Common myeloid progenitor, CD34-positive (primary cell): ENCODE measurements at places on chromosomes 2 and 18.

DNA sequence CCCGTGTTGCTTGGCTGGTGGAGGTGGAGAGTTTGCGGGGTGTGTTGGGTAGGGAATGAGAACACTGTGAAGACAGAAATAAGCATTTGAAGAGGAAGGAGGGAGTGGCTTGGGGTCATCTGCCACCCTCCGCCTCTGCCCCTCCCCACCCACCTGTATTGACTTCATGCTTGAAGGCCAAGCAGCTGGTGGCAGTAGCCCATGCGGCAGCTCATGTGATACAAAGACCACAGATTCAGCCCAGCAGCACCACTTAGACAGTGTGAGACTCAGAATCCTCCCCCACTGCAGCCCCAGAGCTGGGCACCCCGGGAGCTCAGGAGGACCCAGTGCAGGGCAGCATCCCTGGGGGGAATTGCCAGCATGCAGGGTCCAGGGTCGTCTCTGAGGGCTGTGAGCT is 15.4 kb downstream of the NPPC start:
- no peak for DNase-seq

- peak; percentile 42 for DNase-seq
Observed at GRCh38 chr18:7221424-7222155, 9.3 kb upstream of the LRRC30 start.

- no peak for DNase-seq
Observed at GRCh38 chr2:85920810-85921545, 32.2 kb upstream of the ST3GAL5 start.

DNA sequence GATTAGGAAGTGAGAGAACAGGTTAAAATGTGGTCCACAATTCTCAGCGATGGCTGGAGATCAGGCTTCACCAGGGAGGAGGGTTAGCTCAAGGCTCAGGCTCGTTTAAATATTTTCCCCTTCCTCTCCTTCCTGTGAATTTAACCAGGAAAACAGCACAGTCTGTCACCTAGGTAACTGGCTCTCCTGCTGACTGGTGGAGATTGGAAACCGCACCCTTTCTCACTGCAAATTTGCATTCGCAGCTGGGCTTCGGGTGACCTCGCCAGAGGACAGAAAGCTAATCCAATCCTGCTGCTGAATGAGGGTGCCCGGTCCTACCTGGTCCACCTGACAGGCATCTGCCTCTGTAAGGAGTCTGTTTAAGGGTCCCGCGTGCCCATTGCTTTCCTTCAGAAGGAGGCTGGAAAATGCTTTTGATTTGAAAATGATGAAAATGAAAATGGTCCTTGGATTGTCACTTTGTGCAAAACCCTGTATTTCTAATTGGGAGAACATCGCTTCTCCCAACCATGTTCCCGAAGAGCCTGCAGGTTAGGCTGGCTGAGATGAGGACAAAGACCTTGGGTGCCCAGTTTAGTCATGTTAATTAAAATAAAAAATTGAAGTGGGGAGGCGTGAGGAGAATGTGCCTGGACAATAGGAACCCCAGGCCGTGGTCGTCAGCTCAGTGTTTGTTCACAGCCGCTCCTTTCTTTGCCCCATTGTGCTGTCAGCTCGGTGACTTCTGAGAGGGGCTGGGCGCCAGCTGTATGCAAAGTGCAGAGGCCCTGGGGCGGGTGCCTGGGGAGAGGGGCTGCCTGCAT is 43.4 kb upstream of the MTCL1 start:
- no peak for DNase-seq

- DNase-seq = no peak
Observed at GRCh38 chr2:59884166-59884565, 669.3 kb downstream of the BCL11A start.

DNA sequence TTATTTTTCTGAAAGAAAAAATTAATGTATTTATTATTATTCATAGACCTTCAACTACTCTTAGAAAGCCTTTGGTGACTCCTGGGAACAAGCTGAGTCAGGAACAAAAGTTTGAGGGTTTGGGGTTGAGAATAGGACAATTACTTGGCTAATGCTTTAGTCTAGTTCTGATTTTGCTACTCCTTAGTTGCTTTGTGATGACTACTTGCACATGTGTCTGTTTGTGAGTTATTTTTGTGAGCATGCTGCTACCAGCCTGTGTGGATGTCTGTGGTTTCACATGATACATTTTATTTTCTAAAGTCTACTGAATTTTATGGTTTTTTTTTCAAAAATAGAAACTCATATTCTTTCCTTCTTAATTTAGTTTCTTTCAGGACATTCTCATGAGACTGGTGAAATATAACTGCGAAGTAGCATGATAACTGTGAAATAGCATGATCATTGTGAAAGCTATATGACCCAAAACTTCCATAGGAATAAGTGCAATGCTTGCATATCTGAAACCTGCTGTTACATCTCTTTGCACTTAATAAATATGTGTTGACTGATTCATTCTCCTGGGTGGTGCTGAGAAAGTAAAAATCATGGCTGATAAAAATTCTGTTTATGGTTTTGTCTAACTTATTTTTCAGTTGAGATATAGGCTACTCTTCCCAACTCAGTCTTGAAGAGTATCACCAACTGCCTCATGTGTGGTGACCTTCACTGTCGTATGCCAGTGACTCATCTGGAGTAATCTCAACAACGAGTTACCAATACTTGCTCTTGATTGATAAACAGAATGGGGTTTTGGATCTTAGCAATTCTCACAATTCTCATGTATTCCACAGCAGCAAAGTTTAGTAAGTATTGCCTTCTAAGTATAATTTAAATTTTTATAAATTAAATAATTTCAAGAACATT is 17.9 kb upstream of the IL18R1 start:
- DNase-seq = peak; percentile 35

GRCh38 chr2:120735746-120736170 is at the start of gene GLI2:
TSS of gene GLI2 (plus strand) at chr2:120735868. CDS start at chr2:120797321, 61,453 bp downstream.
- peak; percentile 88 for DNase-seq

- DNase-seq = no peak
Observed at GRCh38 chr2:46653539-46653938, 174.2 kb downstream of the TMEM247 start.

DNA sequence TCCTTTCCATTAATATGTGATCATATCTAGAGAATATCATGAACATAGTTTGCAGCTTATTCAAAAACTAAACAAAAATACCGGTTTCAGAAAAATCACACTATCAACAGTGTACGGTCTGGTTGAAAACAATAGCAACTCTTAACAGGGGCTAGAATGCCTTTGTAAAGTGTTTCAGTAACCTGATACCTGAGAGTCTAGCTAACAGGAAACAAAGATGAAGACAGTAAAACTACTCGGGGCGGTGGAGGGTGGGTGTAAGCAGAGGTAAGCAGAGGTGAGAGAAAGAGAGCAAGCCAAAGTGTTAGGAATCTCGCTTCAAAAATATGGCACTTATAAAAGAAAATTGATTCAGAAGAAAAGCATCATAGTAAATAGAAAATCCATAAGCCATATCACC is 109.0 kb upstream of the RGPD4 start:
- DNase-seq = no peak

DNA sequence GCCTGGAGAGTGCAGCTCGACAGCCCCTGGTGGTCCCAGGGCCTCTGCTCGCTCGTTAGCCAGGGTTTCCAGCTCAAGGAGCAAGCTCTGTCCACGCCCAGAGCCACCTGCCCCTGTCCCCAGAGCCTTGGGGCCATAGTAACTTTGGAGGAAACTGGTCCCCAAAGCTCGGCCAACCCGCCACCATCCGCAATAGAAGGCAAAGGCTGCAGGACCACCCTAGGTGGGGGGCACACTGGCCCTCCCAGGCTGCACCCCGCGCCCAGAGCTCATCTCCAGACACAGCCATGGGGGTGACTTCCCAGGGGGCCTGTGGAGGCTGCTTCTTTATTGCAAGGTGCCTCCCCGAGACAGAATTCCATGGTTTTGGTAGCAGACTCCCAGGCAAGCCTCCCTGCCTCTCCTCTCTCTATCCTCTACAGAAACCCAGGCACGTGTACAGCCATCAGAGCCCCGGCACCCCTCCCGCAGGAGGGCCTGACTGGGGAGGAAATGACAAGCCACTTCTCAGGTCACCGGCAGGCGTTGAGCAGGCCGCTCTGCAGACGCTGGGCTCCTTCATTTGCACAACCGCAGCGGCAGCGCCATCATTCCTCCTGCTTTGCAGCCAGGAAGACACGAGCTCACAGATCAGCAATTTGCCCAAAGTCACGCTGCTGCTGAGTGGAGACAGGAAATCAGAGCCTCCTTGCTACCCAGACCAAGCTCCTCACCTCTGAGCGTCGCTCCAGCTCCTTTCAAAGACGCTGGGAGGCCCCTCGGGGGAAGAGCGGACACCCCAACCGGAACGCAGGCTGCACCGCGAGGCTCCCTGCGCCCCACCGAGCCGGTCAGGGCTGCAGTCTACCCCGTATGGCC is 80.2 kb downstream of the NDUFA10 start:
- DNase-seq = peak; percentile 79

DNA sequence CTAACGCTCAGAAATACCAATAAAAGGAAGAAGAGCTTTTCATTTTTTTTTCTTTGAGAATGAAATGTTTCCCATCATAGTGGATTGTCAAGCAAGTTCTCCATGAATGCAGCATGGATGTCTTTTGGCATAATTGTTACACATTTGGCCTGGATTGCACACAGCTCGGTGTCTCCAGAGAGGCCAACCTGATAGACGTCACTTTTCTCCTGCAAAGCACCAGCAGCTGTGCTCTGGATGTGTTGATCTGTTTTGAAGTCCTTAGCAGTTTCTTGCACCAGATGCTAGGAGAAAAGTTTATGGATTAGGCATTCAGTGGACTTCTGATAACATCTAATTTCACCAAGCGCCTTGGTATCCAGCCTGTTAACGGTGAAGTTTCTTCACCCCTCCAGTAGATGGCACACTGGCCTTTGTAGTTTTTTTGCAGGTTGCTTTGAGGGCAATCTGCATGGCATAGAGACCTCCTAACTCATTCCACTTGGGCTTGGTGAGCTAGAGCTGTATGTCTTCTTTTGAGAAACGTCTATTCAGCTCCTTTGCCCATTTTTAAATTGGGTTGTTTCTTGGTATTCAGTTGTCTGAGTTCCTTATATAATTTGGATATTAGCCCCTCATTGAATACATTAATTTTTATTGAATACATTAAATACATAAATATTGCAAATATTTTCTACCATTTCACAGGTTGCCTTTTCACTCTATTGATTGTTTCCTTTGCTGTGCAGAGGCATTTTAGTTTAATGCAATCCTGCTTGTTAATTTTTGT is 59.7 kb downstream of the PTH2R start:
- DNase-seq = peak; percentile 68

DNA sequence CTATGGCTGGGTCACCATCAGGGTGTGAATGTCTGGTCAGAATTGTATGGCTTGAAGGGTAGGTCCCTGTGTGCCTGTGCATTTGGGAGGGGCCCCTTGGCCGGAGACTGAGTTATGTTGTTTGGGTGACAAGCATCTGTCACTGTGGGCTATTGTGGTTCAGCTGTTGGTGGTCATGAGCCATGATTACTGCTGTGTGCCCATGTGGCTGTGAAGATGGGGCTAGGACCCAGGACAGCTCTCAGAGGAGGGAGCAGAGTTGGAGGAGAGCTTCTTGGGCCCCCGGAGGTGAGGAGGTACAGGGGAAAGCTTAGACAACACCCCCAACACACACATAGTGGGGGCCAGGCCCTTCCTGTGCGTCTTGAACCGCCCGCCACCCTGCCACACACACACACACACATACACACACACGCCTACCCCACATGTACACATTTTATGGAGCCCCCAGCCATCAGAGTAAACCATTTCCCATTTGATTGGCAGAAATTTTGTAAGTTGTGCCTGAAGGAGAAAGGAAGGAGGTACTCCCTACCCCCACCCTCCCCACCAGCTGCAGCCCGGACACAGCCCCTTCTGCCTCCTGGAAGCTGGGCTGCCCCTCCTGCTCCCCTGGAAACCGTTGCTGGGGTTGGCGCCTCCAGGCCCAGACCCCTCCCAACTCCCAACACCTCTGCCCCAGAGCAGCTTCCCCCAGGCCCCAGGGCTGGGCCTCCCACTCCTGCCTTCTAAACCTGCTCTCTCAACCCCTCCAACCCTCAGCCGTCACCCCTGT is 2.0 kb downstream of the GAREM2 start:
- DNase-seq = no peak

GRCh38 chr18:65329010-65329409 is 421.8 kb upstream of the CDH7 start:
- no peak for DNase-seq

GRCh38 chr2:136407117-136407951 is 289.4 kb upstream of the CXCR4 start:
- no peak for DNase-seq

DNA sequence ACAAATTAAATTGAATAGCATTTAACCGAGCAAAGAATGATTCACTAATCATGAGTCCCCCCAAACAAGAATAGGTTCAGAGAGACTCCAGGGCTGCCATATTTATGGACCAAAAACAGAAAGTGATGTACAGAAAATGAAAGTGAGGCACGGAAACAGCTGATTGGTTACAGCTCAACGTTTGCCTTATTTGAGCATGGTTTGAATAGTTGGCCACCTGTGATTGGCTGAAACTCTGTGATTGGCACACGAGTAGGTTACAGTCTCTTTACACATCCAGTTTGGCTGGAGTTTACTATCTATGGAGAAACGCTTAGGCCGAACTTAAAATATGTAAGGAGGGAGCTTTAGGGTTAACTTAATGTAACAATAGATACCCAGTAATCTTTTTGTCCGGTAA is 27.0 kb upstream of the DPYSL5 start:
- DNase-seq = no peak

GRCh38 chr2:21890041-21890440 is 766.3 kb downstream of the TDRD15 start:
- DNase-seq = no peak

- no peak for DNase-seq
Observed at GRCh38 chr2:50402654-50402960, 629.3 kb downstream of the NRXN1 start.

GRCh38 chr2:167404627-167405284 is 516.5 kb downstream of the XIRP2 start:
- DNase-seq = no peak

- DNase-seq = no peak
Observed at GRCh38 chr2:11998626-11999378, 252.4 kb downstream of the LPIN1 start.

DNA sequence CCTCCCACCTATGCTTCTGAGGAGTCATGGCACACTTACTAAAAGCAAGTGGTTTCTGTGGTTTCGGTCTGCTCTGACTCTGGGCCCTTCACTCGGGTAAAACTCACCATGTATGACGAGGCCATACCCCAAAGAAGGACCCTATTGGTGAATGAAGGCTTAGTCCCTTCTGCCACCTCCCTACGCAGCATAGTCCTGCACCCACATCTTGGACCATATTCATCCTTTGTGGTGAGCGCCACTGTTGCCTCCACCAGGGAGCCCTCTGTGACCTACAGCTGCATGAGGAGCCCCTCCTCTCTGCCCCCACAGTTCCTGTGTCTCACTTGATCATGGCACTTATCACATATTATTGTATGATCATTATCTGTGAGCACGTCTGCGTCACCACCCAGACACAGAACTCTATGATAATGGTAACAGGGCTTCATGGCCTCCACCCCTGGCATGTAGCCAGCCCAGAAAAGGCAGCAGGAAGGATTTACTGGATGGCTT is 113.3 kb downstream of the TFCP2L1 start:
- no peak for DNase-seq

- DNase-seq = peak; percentile 57
Observed at GRCh38 chr18:79588636-79589481, 90.7 kb upstream of the CTDP1 start.
